ENCODE measurements at places on chromosomes 6 and 20.

- no peak for DNase-seq
Observed at GRCh38 chr6:146419576-146419975, 124.1 kb upstream of the RAB32 start.

DNA sequence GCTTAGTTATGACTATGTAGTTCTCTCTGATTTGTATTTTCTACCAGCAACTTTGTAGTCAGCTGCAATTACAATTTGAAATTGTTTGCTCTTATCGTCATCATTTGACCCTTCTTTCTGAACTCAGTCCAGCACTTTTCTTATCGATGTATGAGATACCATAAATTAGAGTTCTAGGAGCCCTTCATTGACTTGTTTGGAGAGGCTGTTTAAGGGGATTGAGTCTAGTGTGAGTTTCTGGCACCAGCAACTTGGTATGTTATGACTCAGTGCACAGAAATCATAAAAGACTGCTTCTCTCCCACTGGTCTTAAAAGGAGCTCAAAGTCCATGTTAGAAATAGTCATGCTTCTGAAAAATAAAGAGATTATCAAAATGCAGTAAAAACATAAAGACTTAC lies 190.3 kb downstream of the TENT5A start:
- peak; percentile 90 for DNase-seq

- no peak for DNase-seq
Observed at GRCh38 chr6:25176466-25176865, 102.7 kb upstream of the CARMIL1 start.

DNA sequence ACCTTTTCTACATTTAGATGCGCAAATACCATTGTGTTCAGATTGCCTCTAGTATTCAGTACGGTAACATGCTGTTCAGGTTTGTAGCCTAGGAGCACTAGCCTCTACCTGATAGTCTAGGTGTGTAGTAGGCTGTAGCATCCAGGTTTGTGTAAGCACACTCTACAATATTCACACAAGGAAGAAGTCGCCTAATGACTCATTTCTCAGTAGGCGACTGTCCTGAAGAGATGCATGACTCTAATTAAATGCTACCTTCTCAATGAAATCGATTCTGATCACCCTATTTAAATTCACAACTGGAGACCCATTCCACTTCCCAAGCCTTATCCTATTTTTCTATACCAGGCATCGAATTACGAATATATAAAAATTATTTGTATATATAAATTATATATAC lies 1.3 kb downstream of the MCUR1 start:
- DNase-seq: no peak

- peak; percentile 3 for DNase-seq
Observed at GRCh38 chr20:56893226-56893917, 264.3 kb downstream of the TFAP2C start.

GRCh38 chr6:128519931-128520435 lies 416 bp downstream of the PTPRK start:
- no peak for DNase-seq

DNA sequence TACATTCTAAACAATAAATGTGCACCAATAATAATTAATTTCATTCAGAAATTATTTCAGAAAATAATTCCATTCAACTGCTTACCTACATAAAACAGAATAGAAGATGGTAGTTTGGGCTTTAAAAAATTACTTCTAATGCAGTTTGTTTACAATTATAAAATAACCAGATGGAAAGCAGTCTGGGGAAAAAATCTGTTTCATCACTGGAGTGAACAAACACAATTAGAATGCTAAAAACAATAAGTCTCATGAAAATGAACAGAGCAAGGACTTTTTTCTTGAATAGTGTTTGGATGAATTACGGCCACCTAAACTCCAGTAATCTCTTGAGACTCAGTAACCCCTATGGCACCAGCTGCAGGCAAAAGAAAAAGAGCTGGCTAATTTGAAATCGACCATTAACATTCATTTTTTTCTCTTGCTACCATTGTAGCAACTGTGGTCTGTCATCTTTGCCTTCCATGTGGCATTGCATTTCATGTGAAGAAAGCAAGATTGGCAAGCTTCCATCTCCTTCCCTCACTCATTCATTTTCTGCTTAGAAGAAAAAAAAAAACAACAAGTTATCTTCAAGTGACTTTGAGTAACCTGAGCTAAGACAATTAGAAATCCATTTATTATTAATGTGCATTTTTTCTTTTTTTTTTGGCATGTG lies 88.4 kb upstream of the CEP85L start:
- peak; percentile 16 for DNase-seq

- DNase-seq: peak; percentile 49
Observed at GRCh38 chr20:4559906-4560305, 161.8 kb upstream of the PRND start.

DNA sequence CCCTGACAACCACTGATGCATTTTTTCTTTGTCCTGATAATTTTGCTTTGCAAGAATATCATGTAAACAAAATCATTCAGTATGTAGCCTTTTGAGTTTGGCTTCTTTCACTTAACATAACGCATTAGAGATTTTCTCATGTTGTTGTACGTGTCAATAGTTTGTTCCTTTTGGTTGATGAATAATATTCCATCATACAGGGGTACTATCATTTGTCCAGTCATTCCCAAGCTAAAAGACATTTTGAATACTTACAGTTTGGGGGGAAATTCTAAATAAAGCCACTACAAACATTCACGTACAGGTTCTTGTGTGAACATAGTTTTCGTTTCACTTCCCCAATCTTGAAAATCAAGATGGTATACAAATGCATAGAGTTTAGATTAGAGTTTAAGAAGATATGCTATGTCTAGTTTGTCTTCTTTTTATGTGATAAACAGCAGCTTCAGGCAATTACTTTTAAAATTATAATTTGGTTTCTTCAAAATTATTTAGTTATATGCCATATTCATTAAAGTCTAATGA lies 5.2 kb downstream of the HAO1 start:
- no peak for DNase-seq

- peak; percentile 93 for DNase-seq
Observed at GRCh38 chr6:109382576-109383437, 540 bp upstream of the CD164 start.

DNA sequence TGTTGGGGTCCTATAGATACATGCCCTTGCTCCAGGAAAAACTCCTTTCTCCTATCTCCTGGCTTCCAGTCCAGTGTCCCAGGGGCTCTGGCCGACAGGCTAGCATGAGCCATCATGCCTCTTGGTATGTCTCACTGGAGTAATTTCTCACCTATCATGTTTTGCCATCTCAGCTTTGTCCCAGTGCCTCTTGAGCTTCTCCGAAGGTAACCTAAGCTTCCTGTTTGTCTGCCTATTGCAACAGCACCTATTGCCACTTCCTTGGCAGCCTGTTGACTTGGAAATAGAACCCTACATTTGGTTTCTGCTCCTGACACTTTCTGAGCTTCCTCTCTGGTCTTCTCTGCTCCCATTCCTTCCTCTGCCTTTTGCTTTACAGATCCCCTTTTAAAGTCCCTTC lies 197.7 kb downstream of the KCNQ5 start:
- DNase-seq: no peak

DNA sequence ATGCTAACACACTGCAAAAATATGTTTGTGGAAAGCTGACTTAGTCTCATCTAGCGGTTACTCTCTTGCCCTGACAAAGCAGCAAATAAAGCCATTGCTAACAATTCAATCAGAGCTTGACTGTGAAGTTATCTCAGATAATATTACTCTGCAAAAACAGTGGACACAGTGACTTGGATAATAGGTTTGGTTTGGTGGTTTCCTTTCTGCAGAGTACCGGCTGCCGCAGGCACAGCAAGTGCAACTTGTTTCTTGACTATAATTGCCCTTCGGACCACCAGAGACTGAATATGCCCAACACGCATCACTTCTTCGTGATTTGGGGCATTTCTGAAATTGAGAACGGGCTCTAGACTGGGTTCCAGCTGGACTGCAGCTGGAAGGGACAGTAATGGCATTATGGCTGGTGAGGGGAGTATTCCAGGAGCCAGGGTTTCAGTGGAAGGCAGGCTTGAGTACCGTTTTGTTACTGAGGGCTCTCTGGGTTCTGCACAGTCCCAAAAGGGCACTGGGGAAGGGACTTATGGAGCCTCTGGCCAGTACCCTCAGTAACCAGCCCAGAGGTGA lies 40.0 kb downstream of the DSTN start:
- no peak for DNase-seq

DNA sequence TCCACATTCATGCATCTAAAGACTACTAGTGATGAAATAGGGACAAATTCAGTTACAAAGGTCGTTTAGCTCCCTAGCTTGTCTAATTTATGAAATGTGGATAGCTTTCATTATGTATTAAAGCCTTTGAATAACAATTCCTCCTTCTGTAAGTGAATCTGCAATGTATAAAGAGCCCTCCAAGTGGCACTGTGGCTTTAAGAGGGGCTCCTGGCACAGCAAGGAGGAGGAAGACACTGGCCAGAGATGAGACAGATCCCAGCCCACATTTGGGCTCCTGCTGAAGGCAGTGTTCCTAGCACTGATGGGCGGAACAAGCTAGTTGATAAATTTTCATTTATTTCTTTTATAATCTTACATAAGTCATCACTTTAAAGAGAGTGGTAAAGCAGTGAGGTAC lies 17.6 kb upstream of the FUCA2 start:
- peak; percentile 20 for DNase-seq

DNA sequence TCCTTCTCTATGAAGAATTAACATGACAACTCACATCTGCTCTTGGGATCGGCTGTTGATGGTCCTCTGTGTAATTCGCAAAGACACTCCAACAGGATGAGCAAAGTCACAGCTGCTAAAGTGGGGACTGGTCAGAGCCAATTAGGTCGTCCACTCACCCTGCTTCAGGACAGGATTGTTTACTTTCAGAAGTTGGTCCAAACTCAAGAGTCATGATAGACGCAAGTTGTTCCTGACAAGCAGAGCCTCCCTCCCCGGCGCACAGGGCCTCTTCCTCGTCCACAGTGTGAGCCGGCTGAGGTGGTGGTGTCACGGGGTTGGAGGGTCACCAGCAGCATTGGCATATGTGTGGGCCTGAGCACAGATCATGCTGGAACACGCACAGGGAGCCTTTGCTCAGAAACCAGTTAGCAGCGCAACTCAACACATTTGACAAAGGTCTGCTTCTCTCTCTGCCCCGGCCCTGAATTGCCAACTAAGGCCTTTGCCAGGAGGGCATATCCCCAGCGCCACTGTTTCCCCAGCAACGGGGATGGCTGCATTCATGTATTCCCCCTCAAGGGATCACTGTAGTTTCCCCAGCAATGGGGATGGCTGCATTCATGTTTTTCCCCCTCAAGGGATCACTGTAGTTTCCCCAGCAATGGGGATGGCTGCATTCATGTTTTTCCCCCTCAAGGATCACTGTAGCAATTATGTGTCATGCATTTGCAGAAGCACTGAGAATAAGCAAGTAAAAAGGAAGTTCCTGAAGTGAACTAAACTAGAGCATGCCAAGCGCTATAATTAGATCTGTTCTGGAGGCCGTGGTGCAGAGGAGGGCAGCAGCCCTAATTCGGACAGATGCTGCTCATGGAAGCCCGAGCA lies 111.7 kb downstream of the THBS2 start:
- DNase-seq: peak; percentile 74

- no peak for DNase-seq
Observed at GRCh38 chr6:792662-793061, 99.7 kb upstream of the EXOC2 start.

GRCh38 chr6:117264369-117264691 lies 1.0 kb upstream of the VGLL2 start:
- DNase-seq: peak; percentile 12
